Activated T-cell treated with anti-CD3 and anti-CD28 coated beads, Interleukin-2, amount 50 U/mL, for 48 hours (primary cell): ENCODE measurements at places on chromosomes 6 and 20.

DNA sequence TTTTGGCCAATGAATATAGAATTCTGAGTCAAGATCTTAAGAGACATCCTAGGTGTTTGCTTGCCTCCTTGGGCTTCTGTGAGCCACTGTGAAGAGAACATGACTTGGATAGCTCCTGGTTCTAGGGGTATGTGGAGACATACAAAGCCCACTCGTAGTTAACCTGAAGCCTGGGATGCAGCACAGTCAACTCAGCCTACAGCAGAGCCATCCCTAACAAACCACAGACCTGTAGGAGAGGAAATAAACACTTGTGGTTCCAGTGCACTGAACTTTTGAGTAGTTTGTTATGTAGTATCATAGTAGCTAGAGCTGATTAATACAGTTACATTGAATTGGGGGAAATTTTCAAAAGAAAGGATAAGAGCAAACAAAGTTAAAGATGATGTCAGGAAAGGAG, 474.4 kb upstream of the HSF2 start:
- no peak for DNase-seq

- DNase-seq, result peak; percentile 68
Measured at GRCh38 chr20:58839474-58839874, 11.2 kb downstream of the GNAS-AS1 start.

DNA sequence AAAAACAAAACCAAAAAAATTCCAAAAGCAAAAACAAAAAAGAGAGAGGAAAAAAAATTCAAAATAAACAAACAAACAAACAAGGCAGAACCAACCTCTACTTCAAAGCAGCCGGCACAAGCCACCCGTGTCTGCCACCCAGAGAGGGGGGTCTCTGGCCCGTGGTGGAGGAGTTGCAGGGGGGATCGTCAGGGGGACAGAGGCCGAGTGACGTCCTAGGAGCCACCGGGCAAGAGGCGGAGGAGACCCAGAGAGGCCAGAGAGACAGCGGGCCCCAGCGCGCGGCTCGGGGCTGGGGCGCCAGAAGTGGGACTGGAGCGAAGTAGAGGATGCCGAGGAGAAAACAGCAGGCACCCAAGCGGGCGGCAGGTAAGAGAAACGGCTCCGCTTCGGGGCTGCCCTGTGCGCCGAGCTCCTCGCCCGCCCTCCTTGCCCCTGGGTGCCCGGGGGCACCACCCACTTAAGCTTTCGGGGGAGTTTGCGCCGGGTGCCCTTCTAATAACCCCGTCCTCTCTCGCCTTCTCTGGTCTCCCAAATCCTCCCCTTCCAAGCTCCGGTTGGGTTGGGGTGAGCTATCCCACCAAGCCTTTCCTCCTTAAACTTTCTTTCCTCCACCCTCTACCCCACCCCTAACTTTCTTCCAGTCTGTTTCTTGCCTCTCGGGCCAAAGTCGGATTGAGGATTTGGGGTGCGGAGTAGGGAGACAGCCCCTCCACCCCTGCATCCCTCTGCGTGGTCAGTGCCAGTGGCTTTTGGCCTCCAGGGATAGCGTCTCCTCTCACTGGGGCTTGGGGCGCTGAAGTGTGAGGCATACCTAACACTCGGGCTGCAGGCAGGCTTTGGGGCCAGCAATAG, 1.0 kb downstream of the TSHZ2 start:
- DNase-seq, result peak; percentile 51

DNA sequence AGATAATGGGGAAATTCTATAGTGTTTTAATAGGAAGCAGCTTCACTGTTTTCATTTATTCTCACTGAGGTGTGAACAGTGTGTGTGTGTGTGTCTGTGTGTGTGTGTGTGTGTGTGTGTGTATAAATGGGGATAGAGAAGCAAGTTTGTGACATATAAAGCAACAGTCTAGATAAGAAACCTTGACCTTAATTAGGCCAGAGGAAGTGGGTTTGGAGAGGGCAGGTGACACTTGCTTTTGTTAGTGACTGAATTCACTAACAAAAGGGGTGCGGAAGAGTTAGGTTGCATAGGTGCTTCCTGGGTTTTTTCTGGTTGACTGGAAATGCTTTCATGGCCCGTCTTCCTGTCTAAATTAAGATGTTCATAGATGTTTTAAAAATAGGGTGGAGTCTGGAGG, 515.7 kb upstream of the FLRT3 start:
- DNase-seq, result no peak

DNA sequence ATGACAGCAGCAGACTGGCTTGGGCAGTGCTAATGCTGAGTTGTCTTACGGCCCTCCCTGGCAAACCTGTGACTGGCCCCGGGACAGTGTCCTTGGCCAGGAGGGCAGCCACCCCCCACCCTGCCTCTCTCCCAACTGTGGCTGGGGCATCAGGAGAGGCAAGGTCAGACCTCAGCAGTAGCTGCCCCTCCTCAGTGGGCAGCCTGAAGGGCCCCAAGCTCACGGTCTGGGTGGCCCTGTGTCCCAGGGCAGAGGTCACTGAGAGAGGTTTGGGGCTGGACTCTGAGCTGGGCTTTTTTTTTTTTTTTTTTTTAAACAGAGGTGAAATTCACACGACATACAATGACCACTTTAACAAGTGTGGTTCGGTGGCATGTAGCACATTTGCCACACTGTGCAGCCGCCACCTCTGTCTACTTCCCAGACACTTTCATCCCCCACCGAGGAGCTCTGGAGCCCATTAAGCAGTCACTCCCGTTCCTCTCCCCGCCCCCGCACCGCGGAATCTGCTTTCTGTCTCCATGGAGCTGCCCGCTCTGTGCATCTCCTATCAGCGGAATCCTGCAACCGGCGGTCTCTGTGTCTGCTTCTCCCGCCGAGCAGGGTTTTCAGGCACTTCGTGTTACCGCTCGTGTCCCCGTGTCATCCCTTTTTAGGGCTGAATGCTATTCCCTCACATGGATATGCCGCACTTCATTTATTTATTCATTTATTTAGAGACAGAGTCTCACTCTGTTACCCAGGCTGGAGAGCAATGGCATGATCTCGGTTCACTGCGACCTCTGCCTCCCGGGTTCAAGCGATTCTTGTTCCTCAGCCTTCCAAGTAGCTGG, 67.9 kb upstream of the GATA5 start:
- DNase-seq, result no peak

DNA sequence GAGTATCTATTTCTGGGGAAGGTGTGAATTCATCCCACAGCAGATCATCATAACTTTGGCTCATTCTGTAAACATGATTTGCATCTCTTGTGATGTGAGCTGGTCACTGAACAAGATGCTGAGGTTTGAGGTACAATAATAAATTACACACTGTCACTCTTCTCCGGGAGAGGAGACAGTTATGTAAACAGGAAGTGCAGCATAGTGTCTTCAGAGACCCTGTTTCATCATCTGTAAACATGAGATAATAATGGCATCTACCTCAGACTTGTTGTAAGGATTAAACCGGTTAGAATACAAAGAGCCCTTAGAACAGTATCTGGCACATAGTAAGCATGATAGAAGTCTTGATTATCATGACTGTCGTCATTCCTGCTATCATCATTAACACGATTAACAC, 125.2 kb downstream of the TBC1D7 start:
- DNase-seq, result no peak

DNA sequence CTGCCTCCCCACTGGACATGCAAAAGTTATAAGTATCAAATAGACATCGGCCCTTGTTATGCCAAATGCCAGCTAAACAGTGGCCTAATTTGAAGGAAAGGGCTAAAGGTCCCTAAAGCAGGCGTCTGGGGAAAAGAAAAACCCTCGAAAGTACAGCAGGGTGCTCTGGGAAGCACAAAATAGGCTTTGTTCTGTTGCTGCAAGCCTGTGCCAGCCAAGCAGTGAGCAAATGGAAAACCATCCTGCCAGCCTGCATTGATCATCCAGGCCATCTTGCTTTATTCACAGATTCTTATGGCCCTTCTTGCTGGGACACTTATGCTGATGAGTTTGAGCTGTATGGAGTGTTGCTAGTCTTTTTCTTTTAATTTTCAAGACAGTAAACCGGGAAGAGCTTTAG, 62.2 kb upstream of the PLEKHG1 start:
- DNase-seq, result no peak

DNA sequence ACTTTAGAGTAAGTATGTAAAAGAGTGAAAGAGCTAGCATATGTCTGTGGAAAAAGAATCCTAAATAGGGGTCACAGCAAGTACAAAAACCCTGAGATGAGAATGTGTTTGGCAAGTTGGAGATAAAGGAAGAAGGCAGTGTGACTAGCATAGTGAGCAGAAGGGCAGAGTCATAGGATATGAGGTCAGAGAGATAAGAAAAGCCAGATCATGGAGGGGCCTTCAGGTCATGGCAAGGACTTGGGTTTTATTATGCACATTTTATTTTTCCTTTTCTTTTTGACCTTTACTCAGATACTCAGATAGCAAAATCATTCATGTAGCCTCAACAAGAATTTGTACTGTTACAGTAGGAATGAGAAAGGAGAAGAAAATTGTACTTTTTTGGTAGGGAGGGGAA, 138.0 kb downstream of the GJA1 start:
- DNase-seq, result no peak

DNA sequence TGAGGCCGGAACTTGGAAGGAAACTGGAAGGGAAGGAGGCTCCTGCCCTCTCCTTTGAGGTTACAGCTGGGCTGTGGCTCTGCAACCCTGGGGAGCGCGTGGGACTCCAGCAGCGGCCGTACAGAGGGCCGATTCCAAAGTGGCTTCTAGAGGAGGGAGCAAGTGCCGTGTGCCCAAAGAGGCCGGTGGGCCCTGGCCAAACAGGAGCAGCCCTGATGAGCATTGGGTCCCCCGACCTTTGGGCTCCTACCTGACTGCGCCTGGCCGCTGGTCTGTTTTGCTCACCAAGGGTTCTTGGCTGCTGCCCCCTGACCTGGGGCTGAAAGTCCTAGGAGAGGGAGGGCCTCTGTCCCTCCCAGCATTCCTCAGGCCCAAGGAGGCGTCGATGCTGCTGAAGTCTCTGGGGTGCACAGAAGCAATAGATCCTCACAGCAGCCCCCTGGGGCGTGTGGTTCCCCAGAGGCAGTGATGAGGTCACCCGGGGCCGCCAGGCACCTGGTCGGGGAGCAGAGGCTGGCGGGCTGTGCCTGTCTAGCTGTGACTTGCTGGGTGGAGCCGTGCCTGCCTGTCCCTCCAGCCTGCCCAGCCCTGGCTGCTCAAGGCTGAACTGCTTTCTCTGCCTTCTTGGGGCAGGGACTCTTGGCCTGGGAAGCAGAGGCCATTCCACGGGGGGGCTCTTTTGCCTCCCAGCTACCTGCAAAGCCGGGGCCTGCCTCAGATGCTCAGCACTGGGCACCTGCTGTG, 9.8 kb downstream of the RBM38 start:
- no peak for DNase-seq

DNA sequence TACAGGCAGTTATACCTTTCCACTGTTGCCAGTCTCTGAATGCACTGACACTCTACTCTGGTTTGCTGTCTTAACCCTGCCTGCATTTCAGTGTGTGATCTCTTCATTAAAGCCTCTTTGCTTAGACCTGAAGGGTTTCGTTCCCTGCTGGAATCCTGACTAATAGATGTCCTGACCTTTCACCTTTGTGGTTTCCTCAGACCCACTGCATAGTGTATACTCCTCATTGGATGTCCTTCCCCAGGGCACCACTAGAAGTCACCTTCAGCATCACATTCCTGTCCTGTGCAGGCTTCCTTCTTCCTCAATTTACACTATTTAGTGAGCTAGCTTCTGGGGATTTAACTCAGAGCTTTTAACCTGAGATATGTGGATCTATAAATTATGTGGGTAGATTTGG, 120.6 kb downstream of the RCAN2 start:
- no peak for DNase-seq

DNA sequence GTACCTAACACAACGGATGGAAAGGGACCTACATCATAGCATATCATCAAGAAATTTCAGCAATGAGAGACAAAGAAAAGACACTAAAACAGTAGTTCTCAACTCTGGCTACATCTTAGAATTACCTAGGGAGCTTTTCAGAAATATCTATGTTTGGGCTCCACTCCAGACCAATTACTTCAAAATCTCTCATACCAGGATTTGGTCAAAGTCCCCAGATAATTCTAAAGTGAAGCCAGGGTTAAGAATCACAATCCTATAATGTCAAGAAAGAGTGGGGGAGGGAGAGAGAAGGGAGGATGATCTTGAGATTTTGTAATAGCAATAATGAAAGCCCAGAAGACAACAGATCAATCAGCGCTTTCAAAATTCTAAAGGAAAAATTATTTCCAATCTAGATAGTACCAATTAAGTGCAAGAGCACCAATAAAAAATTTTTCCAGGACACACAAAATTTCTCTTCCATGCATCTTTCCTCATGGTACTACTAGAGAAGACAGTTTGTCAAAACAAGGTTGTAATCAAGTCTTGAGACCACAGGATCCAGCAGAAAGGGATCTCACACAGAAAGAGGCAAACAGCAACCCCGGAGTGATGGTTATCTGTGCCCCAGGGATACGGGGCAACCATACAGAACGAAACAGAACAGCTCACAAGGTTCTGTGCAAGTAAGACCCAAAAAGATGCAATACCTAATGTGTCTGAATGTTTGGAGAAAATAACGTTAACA, 152.9 kb upstream of the DST start:
- DNase-seq, result no peak

- no peak for DNase-seq
Measured at GRCh38 chr6:96065213-96065612, 49.4 kb downstream of the FUT9 start.

- DNase-seq, result no peak
Measured at GRCh38 chr20:24966317-24967012, 17.4 kb downstream of the CST7 start.

DNA sequence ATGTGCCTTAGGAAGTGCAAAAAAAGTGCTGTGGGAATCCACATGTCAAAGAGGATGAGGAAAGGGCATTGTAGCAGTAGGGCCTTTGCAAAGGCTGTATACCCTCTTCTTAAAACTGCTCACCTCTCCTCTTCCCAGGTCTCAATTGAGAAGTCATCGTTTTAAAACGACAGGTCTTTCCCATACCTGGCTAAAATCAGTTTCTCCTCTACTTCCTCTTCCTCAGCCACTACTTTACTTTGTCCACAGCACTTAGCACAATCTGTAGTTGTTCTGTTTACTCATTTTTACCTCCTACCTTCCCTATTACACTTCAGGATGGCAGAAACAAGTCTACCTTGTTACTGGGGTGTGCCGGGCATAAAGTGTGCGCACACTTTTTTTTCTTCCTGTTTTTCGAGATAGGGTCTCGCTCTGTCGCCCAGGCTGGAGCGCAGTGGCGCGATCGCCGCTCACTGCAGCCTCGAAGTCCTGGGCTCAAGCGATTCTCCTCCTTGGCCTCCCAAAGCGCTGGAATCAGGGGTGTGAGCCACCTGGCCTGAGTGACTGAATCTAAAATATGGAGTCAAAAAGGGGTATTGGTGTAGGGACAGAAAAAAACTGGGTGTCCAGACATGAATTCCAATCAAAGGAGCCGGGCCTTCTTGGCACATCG, 9.8 kb upstream of the ELOVL5 start:
- no peak for DNase-seq

DNA sequence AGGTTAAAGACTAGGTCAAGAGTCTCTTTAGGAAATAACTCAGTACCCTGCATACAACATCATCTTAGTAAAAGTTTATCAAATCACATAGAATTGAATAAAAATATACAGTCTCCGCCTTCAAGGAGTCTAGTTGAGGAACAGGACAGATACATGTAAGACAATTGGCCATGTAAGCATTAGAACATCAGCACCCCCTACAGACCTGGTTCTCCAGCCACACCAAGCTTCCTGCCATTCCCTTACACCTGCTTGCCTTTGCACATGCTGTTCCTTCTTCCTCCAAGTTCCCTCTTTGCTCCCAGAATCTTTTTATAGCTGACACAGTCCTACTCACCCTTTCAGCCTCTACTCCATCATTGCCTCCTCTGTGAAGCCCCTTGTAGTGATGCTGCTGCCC, 187.8 kb upstream of the LRFN2 start:
- DNase-seq, result no peak
